Cardiac ventricle fibroblast (primary cell): ENCODE measurements at places on chromosomes 12 and 14. TPM values are rescaled to one million over a fixed set of nuclear protein-coding genes. Genes with fewer than 3 reads are reported as not detected.

DTX1 gene
- total RNA-seq: 1.4 and 2.5 TPM in 2 replicates

B4GALNT3 gene
- total RNA-seq: not detected in 2 replicates

HOXC6 gene
- not detected in 2 replicates for total RNA-seq

RNASE7 gene
- not detected in 2 replicates for total RNA-seq

TRPV4 gene
- 2.6 TPM in 2 replicates for total RNA-seq

SPTSSA gene
- total RNA-seq: 21.5 and 22.4 TPM in 2 replicates

LHX5 gene
- not detected in 2 replicates for total RNA-seq
